ENCODE measurements at places on chromosomes 7 and 10.

GRCh38 chr7:116859323-116859722 lies 3.1 kb upstream of the CAPZA2 start:
- no peaks in the 10 kb centered on the region for H3K36me3 ChIP-seq
- no peaks in the 10 kb centered on the region for H3K27me3 ChIP-seq
- H3K27ac ChIP-seq = no peak overlapping the region
- DNase-seq = no peak

DNA sequence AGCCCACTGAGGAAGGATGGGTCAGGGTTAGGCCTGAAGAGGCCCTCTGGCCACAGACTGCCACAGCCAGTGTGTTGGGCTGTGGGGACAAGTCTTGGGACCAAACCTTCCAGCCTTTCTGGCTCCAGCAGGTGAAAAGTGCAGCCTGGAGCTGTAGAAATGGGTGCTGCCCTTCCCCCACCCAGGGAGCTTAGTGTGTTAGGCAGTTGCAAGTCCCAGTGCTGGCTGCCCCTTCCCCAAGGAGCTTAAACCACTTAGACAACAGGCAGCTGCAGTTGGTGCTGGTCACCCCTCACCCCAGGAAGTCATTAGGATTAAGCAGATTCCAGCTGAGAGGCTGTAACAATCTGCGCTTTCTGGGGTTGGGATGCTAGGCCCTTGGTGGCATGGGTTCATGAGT lies 563.3 kb downstream of the NRG3 start:
- no peak overlapping the region for H3K27ac ChIP-seq
- no peaks in the 10 kb centered on the region for H3K36me3 ChIP-seq
- no peak overlapping the region for H3K4me3 ChIP-seq

DNA sequence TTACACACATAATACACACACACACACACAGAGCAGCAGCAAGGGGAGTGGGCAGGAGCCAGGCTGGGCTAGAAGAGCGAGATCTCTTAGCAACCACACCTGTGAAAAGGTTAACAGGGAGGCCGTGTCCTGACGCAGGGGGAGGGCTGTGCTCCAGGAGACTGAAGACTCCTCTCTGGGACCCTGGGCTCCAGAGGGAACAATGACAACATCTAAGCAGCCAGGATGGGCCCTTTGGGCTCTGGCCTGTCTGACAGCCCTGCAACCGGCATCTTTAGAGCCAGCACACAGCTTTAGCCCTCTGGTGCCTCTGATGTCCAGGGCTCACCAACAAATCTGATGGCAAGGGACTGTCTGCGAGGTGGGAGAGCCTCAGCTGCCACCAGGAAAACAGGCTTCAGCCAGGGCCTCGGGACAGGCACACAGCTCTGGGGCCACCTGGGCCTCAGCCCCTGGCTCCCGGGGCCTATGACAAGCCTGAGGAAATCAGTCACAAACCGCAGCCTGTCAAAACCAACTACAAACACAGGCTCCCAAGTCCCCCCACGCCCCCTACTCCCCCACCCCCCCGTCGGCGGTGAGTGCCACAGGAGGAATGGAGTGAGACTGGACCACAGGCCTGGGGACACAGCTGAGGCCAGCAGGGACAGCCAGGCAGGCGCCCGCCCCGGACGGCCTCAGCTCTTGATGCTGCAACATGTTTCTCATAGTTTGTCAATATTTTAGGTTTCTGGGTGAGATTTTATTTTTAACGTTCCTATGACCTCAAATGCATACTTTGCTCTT lies 102.8 kb downstream of the TNS3 start:
- H3K4me1 ChIP-seq = peaks cover 22% of the 10 kb centered on the region
- no peak for DNase-seq
- H3K27ac ChIP-seq = no peak overlapping the region
- no peaks in the 10 kb centered on the region for H3K27me3 ChIP-seq
- no peaks in the 10 kb centered on the region for H3K36me3 ChIP-seq
- no peak overlapping the region for H3K4me3 ChIP-seq

- peak overlapping the region; percentile 2 for H3K27ac ChIP-seq
- H3K4me3 ChIP-seq = no peak overlapping the region
- no peak for DNase-seq
- peaks cover 26% of the 10 kb centered on the region for H3K4me1 ChIP-seq
- no peaks in the 10 kb centered on the region for H3K27me3 ChIP-seq
Measured at GRCh38 chr10:35396560-35397434, 60.5 kb downstream of the CCNY start.

DNA sequence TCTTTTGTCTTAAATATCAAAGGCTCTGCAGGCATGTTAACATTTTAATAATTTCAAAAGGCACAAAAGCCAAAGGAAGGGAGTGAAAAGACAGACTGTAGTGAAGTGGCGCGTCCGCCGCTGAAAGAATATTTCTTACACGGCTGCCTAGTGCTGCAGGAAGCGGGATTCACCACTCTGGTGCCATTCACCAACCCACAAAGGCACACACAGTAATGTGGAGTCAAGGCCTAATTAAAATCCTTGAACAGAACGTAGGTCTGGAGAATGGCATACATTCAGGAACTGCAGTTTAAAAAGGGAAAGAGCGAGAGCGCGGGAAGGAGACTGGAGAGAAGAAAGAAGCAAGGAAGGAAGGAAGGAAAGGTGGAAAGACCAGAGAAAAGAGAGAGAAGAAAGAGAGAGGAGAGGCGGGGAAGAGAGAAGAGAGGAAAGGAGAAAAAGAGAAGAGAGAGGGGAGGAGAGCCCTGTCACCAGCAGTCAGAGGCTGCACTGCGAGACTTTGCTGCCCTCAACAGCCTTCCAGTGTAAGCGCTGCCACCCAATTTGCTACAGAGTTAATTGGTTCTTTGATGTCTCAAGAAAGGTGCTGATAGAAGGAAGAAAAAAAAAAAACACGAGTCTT lies 554.0 kb downstream of the MDFIC start:
- H3K4me1 ChIP-seq = no peaks in the 10 kb centered on the region
- no peaks in the 10 kb centered on the region for H3K36me3 ChIP-seq
- no peak overlapping the region for H3K27ac ChIP-seq

DNA sequence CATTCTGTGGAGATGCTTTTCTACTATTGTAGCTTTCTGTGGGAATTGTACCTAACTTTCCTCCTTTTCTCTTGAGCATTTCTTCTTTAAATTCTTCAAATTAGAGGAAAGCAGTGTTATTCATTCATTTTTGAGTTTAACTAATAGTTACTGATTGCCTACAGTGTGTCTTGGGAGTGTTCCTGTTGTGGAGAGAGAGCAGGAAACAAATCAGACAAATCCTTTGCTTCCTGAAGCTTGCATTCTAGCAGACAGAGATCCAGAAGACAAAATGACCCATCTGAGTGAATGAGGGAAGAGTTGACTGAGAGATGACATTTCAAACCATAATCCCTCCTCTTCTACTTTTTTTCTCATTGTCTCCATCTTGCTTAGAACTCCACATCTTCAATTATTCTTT lies 170.4 kb downstream of the SUGCT start:
- no peaks in the 10 kb centered on the region for H3K27me3 ChIP-seq
- H3K4me3 ChIP-seq = no peak overlapping the region
- no peaks in the 10 kb centered on the region for H3K36me3 ChIP-seq
- H3K27ac ChIP-seq = no peak overlapping the region
- H3K4me1 ChIP-seq = no peaks in the 10 kb centered on the region
- no peak for DNase-seq

DNA sequence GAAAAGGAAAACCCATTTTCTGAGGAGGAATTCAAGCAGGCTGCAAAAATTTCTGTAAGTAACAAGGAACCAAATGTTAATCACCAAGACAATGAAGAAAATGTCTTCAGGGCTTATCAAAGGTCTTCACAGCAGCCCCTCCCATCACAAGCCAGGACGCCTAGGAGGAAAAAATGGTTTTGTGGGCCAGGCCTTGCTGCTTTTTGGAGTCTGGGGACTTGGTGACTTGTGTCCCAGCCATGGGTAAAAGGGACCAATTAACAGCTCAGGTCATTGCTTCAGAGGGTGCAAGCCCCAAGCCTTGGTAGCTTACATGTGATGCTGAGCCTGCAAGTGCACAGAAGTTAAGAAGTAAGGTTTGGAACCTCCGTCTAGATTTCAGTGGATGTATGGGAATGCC lies 55.7 kb upstream of the FOXP2 start:
- H3K36me3 ChIP-seq = no peaks in the 10 kb centered on the region
- DNase-seq = no peak
- H3K27ac ChIP-seq = no peak overlapping the region
- H3K27me3 ChIP-seq = no peaks in the 10 kb centered on the region

- H3K27ac ChIP-seq = no peak overlapping the region
- no peaks in the 10 kb centered on the region for H3K4me1 ChIP-seq
- no peaks in the 10 kb centered on the region for H3K36me3 ChIP-seq
Measured at GRCh38 chr7:71659622-71660021, 527.7 kb downstream of the GALNT17 start.

DNA sequence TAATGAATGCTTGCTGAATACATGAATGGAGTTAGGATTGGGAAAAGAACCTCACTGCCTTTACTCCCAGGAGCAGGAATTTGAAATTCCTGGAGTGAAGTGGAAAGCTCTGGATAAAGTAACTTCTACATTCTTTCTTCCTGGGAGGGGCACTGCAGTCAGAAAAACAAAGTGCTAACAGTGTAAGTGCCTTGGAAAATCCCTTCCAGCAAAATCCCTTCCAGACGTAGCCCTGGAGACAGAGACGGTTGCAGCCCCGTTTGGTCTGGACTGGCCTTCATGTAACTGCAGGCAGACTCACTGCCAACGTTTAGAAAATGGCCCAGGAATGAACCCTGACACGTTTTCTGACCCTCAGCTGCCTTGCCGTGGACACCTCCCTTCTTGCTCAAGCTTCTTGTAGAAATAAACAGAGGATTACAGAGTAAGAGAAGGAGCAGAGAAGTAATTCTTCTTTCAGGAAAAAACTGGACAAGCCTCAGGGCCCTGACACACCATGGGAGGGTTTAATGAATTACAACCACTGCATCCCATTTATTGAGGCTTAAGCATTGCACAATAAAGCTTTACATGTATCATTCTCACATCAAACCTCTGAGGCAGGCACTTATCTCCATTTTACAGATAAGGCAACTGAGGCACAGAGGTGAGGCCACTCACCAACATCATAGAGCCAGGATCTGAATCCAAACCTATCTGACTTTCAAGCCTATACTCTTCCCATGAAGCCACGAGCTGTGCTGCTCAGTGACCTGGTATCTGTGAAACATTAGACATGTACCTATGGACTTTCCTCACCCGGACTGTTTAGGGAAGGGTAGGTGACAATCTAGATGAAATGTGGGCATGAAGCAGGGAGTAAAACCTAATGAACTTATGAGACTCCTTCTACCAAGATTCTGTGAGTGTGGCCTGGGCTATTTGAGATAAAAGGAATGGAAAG lies 7.8 kb downstream of the ITPRIP start:
- no peak overlapping the region for H3K4me3 ChIP-seq
- no peak for DNase-seq
- peak overlapping the region; percentile 62 for H3K27ac ChIP-seq

DNA sequence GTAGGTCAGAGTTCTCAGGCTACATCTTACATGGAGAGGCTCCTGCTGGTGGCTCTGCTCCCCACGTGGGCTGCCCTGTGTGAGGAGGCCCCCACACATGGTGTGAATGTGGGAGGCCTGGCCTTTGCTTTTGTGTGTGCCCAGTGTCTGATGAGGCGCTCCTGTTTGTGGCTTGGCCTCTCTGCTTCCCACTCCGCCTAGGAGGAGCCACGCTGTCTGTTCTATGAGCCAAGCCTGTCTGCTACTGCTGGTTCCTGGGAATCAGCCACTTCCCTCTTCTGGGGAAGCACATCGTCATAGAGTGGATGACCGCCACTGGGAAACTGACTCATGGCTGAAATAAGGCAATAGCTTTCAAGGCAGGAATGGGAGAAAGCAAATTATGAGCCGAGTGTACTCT lies 87.1 kb downstream of the CYP26A1 start:
- H3K36me3 ChIP-seq = no peaks in the 10 kb centered on the region
- no peak overlapping the region for H3K4me3 ChIP-seq
- no peaks in the 10 kb centered on the region for H3K4me1 ChIP-seq
- no peaks in the 10 kb centered on the region for H3K27me3 ChIP-seq

DNA sequence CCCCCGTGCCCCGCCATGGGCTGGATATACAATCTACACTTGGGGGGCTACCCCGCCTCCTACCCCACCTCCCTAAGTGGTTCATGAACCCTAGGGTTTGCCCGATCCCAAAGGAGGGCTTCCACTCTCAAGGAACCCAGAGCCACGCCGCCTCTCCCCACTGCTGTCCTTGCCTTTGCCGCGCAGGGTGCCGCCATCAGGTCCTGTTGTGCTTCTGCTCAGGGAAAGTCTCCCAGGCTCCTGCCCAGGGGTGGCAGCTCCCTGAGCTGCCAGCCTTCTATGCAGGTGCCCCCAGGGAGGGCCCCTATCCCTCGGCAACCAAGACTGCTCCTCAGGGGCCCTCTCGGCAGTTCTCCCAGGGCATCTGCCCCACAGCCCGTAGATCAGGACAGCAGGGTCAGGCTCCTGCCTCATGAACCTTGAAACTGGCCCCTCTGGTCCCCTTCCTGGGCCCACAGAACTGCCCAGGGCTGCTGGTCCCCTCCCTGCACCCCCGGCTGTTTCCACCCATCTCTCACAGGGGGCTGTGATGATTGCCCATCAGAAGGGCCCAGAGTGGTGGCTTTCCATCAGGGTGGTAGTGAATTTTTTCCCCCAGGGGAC lies 13.0 kb upstream of the PCBD1 start:
- DNase-seq = no peak
- no peaks in the 10 kb centered on the region for H3K4me1 ChIP-seq
- peaks cover 37% of the 10 kb centered on the region for H3K27me3 ChIP-seq
- no peak overlapping the region for H3K27ac ChIP-seq
- no peaks in the 10 kb centered on the region for H3K36me3 ChIP-seq

- no peaks in the 10 kb centered on the region for H3K4me1 ChIP-seq
- H3K36me3 ChIP-seq = no peaks in the 10 kb centered on the region
- no peak overlapping the region for H3K4me3 ChIP-seq
- DNase-seq = peak; percentile 65
Measured at GRCh38 chr7:140646931-140647647, 6.5 kb upstream of the DENND2A start.

GRCh38 chr7:94004024-94004951 lies at the start of gene BET1:
Gene BET1, minus strand, starts transcription at chr7:94004355. Its CDS starts 139 bp downstream, at chr7:94004216.
- peak within 1 kb of the TSS; percentile 82 for H3K27ac ChIP-seq
- no peaks in the 10 kb centered on the region for H3K27me3 ChIP-seq
- H3K4me1 ChIP-seq = peaks cover 5% of the 10 kb centered on the region
- peak; percentile 95 for DNase-seq
- H3K4me3 ChIP-seq = peak within 1 kb of the TSS; percentile 82

DNA sequence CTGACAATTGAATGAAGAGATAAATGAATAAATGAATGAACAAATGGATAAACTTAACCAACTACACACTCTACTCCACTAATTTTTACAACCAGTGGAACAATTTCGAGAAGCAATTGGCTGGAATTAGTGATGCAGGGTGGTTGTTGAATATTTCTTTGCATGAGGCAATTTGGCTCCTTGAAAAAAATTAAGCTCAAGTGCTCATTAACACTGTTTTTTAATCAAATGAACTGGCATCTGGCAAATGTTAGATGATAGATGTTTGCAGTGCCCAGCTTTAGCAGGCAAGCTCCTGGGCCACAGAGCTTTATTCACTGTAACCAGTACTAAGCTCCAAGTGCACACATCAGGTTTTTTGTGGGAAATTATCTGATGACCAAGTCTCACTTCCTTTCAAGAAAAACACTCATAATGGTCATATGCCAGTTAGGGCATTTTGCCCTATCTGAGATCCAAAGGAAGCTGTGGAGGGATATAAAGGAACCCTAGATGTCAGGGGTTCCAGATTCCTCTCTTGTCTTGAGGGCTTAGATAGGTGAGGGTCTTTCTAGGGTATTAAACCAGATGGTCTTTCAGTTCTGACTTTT lies 16.4 kb upstream of the ADD3 start:
- H3K27me3 ChIP-seq = no peaks in the 10 kb centered on the region
- H3K4me3 ChIP-seq = no peak overlapping the region
- H3K27ac ChIP-seq = no peak overlapping the region
- peaks cover 3% of the 10 kb centered on the region for H3K4me1 ChIP-seq
- DNase-seq = no peak
